ENCODE measurements at places on chromosomes 6 and 20.
A peak's percentile ranks its signal among the peaks of the same experiment; 100 is the strongest.

DNA sequence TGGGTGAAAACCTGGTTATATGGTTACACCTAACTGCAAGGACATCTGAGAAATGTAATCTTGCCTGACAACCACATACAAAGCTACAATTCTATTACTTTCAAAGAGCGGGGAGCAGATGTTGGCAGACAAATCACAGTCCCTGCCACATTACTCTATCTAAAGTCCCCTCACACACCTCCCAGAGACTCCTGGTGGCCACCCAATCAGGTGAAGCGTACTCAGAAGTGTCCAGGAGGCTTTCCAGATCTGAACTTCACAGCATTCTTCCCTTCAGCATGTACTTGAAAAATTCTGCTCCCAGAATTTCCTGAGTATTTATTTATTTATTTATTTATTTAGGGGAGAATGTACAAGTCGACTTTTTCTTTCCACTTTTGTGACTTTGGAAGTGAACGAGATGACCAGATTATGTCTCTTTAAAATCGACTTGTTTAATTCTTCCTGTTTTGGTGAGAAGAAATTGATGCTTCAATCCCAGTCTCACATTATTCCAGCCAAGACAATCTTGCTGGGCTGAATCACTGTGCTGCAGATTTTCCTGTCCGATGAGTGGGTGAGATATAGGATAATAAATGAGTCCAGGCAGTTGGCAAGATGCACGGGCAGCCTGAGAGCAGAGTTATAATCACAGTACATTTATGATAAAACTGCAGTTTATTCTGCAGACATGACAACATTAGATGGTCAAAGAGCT lies 46.9 kb upstream of the POPDC3 start:
- no peak for DNase-seq

DNA sequence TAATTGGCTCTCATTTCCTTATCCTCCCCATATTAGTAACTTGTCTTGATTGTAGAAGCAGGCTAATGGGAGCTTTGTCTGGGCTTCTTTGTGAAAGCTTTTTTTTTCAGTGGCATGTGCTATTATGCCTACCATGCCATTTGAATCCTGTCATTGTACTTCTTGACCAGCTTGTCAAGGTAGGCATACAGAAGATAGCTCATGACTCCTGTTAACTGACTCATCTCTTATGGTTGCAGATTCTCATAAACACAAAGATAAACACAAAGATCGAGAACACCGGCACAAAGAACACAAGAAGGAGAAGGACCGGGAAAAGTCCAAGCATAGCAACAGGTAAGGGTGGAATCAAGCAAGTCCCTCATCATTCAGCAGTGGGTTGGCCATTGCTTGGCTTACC lies 32.5 kb downstream of the TOP1 start:
- no peak for DNase-seq

- DNase-seq: no peak
These were observed 1.9 kb downstream of the APOM start for GRCh38 chr6:31657406-31658157.

GRCh38 chr6:100946021-100946540 lies 65.0 kb upstream of the ASCC3 start:
- no peak for DNase-seq

DNA sequence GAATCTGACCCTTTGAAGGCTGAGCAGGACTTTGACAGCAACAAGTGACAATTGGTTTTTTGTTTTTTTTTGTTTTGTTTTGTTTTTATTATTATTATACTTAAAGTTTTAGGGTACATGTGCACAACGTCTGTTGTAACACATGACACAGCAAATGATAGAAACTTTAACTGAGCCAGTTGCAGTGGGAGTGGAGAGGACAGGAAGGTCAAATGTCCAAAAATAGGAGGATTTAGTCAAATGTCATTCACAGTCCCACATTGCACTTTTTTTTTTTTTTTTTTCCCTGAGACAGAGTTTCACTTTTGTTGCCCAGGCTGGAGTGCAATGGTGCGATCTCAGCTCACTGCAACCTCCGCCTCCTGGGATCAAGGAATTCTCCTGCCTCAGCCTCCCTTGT lies 223.0 kb downstream of the HIVEP2 start:
- DNase-seq: no peak

- DNase-seq: no peak
These were observed 18.0 kb upstream of the ZFAND3 start for GRCh38 chr6:37801605-37801940.

- DNase-seq: peak; percentile 23
These were observed 31.8 kb downstream of the PSMB9 start for GRCh38 chr6:32885698-32886286.

- no peak for DNase-seq
These were observed 110.1 kb upstream of the GPR6 start for GRCh38 chr6:109867970-109868358.

- no peak for DNase-seq
These were observed 46.3 kb downstream of the OR2B2 start for GRCh38 chr6:27865850-27866356.

DNA sequence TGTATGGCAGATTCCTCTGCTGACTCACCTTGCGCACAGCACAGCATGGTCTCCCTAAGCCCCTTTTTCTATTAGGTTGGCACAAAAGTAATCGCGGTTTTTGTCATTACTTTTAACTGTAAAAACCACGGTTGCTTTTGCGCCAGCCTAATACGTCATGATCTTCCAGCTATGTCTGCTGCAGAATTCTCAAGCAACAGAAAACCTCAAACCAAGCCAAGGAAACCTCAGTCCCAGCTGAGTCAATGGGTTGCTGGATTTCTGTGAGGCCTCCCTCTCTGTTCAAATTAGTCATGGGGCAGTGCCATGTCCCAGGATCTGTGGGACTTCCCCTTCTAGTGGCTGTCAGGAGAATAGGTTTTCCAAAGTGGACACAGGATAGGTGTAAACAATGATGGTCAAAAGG lies 15.7 kb upstream of the ENPP1 start:
- DNase-seq: no peak

GRCh38 chr20:50624351-50625016 lies 66.9 kb downstream of the RIPOR3 start:
- no peak for DNase-seq

DNA sequence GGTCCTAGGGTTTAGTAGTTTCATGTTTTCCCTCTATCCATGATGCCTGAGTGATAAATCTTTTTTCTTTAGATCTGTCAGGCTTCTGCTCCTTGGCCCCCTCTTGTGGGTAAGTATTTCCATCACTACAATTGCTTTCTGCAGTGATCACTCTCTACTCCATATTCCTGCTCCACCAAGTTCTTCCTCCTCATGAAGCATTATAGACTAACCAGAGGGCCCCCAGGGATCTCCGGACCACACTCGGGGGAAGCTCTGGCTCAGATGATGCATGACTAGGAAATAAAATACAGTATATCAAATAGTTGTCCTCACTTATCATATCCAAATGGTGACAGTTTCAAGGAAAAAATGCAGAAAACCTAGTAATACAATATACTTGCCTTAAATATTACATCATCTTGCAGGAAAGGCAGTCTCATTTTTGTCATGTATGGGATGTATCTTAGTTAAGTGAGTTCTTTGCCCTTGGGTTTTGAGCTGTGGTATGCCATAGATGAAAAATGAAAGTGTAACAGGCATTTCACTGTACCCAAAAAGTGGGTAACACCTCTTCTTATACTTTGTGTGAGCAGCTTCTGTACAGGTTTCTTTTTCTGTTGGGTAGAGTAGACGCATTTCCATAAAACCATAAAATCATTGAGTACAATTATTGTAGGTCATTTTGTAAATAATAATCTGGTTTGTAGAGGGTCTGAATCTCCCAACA lies 200.9 kb upstream of the EYA4 start:
- DNase-seq: no peak

GRCh38 chr6:144395014-144395413 lies 109.9 kb downstream of the UTRN start:
- no peak for DNase-seq

DNA sequence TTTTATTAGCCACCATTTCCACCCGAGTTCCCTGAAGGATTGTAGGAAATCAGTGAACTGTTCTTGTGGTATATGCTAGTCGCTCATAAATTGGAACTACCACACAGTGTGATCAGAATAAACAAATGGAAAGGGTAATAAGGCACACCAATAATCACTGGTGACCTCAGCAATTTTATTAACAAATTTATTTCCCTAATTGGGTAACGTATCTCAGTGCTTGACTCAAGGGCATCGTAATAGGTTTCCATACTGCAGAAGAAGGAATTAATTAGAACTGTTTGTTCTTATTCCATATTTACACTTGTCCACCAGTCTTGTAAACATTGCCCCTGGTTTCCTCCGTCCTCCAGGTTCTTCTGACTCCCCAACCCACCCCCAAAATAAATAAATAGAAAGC lies 10.0 kb upstream of the UQCC2 start:
- DNase-seq: no peak

DNA sequence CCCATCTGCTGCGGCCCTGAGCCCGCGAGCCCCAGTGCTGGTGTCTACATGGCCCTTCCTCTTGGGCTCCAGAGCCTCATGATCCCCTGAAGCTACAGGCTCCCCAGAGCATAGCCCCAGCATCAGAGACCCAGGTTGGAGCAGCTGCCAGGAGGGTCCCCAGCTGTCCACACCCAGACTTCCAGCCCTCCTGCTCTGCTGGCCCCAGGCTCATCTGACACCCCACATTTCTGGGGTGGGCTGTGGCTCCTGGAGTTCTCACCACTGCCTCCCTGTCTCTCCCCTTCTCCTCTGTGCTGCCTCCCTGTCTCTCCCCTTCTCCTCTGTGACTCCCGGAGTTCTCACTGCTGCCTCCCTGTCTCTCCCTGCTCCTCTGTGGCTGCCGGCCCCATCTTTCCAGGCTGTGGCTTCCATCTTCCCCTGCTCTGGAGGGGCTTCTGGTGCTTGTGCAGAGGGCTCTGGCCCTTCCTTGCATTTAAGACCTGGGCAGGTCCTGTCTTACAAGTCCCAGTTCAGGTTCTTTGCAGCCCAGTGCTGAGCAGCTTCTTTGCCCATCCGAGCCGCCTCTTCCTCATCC lies 108.1 kb downstream of the ERMARD start:
- DNase-seq: no peak

DNA sequence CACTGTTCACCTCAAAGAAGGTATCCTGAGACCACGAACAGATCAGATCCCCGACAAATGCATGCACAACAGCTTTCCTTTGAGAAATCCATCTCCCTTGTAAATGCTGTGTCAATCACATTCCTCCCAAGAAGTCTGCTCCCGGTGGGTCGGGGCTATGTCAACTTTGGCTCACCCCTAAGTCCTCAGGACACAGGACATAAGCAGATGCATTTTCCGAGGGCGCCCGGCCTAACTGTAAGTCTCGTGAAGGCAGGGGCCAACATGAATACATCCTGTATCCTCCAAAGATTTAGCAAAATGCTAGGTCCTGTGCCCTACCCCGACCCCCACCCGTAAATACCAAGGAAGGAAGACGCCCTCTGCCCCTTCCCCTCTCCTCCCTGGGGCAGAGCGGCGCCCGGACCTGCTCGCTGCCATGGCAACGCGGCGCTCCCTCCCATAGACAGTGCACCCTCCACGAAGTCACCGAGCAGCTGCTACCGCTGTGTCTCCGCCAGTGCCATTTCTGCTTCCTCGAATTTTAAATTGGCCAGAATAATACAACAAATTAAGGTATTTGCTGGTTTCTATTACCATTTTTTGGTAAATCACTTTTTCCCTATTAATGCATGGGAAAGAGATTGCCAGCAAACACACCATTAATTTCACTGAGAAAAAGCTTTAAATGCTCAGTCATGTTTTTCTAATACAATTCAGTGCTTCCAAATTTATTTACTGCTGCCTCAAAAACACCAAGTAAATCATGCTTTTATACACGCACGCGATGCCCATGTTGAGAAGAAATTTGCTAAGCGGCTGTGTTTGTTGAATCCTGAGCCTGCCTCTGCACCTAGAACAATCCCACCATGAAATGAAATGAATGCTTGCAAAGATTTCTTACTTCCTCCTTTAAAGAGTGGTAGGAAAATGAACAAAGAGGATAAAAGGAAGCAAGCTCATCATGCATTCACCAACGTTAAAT lies 100.6 kb downstream of the PCSK2 start:
- no peak for DNase-seq

DNA sequence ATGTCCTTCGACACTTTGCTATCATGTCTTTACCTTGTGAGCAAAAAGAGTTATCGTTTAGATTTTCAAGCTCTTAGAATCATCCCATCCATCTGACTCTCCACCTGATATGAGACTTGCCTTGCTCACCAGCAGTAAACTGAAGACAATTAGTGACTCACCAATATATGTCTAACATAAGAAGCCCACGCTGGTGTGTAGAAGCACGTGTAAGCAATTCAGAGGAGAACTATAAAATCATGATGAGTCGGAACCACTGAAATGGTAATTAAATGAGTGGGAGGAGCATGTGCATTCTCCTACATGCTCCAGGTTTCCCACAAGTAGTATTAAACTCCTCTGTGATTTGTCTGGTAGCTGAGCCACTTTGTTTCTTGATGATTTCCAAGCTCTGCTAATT lies 181.6 kb upstream of the RNF217 start:
- no peak for DNase-seq

DNA sequence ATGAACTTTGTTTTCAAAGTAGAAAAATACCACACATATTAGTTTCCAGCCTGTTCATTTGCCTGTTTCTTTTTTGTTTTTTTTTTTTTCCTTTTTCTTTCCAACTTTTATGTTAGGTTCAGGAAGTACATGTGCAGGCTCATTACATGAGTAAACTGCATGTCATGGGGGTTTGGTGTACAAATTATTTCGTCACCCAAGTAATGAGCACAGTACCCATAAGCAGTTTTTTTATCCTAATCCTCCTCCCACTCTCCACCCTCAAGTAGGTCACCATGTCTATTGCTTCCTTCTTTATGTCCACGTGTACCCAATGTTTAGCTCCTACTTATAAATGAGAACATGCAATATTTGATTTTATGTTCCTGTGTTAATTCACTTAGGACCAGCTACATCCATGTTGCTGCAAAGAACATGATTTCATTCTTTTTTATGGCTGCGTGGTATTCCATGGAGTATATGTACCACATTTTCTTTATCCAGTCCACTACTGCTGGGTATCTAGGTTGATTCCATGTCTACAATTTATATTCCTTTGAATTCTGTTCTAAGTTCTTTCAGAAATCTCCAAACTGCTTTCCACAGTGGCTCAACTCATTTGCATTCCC lies 31.8 kb downstream of the SNX14 start:
- DNase-seq: no peak

DNA sequence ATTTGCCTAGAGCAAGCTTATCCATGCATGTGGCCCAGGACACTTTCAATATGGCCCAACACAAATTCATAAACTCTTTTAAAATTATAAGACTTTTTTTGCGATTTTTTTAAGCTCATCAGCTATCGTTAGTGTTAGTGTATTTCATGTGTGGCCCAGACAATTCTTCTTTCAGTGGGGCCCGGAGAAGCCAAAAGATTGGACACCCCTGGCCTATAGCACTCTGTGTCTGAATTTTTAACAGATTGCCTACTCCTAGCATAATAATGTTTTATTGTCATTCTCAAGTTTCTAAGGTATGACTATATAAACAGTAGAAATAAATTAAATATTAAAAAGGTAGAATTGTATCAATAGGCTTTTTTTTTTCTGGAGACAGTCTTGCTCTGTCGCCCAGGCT lies 48.6 kb upstream of the LOC128125822 start:
- DNase-seq: no peak

- no peak for DNase-seq
These were observed 108.9 kb downstream of the UST start for GRCh38 chr6:148855744-148856143.

- DNase-seq: no peak
These were observed 119.6 kb downstream of the PXDC1 start for GRCh38 chr6:3631877-3632276.
